Activated CD8-positive, alpha-beta memory T cell treated with anti-CD3 and anti-CD28 coated beads for 4 hours (primary cell): ENCODE measurements at places on chromosomes 7 and 10.
A peak's percentile ranks its signal among the peaks of the same experiment; 100 is the strongest.

DNA sequence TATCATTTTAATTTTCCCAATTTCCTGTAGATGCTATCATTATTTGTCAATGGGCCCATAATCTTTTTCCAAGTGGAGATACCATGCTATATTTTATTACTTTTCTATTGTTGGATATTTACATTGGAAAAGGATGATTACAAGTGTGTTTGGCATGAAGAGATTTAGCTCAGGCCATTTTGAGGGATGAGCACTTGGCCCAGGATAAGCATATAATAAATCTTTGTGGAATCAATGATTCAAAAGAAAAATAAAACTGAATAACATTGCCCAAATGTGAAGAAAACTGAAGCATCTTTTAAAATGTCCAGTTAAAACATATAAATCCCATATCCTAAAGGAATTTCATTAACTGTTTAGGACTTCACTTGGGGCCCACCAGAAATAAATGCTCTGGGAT is 260.9 kb upstream of the BMPER start:
- no peak for DNase-seq

DNA sequence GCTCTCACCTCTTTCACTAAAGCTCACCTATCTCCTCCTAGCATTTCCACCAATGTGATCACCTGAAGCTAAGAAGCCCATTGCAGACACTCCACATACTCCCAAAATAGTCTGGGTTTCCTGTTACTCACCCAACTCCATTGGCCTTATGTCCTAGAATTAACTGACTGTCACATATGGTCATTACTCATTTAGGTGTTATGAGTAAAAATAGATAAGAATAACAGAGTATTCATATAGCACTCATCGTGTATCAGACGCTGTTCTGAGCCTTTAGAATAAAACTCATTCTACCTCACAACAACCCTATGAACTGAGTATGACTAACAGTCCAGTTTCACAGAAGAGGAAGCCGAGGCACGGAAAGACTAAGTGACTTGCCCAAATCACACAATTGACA is 174.2 kb upstream of the NPVF start:
- no peak for DNase-seq

GRCh38 chr7:27172315-27172774 is 1.8 kb downstream of the HOXA10 start:
- DNase-seq, result no peak

- no peak for DNase-seq
These were observed 38.9 kb upstream of the IL6 start for GRCh38 chr7:22688084-22688483.

- DNase-seq, result peak; percentile 36
These were observed 479 bp downstream of the PNPLA8 start for GRCh38 chr7:108525327-108525984.
